HL-60 (cell line): ENCODE measurements at places on chromosomes 2 and 18.

DNA sequence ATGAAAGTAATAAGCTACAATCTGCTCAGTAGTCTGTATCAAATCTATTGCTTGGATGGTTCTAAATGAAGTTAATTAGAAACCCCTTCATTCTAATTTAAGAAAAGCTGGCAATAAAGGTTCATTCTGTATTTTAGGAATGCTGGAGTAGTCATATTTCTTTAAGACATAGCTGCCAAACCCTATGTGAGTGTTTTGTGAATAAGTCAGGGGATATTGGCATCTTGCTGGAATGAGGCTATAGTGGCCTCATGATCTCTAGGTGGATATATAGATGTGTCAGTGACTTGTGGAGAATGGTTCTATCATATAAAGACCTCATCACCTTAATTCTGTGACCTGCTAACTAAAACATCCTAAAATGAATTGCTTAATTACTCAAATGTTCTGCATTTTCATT, 196.3 kb downstream of the PDE1A start:
- no peak for DNase-seq

GRCh38 chr2:171837736-171838135, 56.3 kb downstream of the SLC25A12 start:
- no peak for DNase-seq

GRCh38 chr2:236133410-236134012, 34.7 kb downstream of the GBX2 start:
- no peak for DNase-seq

- no peak for DNase-seq
Observed at GRCh38 chr2:129740504-129740903, 239.0 kb upstream of the RAB6C start.

DNA sequence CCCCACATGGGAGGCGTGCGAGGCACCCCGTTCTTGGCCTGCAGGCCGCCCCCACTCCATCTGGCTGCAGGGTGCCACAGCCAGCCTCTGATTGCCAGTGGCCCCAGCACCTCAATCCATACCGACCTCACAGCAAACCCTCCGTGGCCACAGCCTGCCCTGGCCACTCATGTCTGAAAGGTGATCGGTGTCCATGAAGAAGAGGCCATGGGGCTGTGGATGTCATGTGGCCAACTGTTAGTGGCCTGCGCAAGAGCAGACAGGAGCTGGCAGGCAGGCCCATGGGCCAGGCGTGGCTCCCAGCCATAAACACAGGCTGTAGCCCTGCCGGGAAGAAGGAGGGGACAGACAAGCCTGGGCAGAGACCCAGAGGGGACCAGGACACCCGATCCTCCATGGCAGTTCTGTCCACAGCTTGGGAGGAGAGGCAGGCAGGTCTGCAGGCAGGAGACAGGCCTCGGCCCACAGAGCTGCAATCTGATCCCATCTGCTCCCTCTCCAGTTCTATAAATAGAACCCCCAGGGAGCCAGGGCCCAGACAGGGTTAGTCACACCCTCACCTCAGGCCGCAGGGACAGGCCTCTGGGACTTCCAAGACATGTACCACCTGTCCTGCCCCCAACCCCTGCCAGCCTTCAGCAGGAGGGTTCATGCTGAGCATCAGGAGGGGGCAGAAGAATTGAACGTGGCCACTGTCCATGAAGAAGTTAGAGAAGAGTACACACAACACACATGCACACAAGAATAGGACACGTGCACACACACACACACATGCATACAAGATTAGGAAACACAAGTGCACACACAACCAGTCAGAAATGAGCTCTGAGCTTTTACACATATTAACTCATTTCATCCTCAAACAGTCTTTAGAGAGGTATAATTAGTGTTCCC, 16.9 kb downstream of the STEAP3 start:
- DNase-seq, result no peak
